ENCODE measurements at places on chromosomes 11 and 22.
A peak's percentile ranks its signal among the peaks of the same experiment; 100 is the strongest.

DNA sequence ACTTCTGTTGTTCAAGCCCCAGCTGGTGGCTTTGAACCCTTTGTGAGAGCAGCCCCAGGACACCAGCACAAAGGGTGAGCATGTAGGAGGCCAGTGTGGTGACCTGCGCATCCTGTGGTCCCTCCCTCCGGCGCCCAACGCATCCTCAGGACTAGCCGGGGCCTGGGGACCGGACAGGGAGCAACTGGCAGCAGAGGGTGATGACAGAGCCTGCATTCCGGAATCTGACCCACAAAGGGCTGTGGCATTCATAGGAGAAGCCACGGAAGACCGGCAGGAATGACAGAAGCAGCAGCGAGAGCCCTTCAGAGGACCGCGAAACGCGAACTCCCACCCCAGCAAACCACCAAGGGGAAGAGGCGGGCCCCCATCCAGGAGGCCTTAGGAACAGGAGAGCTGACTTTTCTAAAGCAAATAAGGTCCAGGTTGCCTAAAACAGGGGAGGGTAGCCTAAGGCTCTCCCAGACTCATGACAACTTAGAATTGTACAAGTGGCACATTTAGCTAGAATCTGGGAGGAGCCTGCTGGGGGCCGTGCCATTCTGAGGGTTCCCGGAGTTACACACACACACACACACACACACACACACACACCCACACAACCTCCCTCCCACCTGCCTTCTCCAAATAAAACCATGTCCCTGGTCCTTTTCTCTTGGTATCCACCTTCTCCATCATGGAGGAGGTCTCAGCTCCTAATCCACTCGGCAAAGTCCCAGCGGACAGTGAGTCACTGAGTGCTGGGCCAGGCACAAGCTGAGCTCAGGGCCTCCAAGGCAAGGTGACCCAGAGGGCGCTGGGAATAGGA lies 232.7 kb downstream of the CTTN start:
- DNase-seq = no peak

DNA sequence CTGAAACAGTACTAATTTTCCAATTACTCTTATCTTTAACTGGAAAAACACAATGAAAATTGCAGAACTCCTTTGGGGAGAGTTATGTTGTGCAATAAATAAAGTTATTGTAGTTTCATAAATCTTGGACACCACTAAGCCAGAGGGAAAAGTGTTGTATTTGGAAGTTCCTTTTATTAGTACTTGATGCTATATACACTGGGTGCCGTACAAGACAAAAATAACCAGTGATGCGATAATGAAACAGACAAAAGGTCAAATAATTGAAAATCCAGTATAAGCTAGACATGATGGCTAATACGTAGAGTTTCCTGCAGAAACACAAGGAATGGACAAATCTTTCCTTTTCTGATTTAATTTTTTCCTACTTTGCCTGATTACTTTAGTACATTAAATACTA lies 541.1 kb downstream of the ETS1 start:
- no peak for DNase-seq

GRCh38 chr11:8930456-8931175 lies 2.1 kb downstream of the C11orf16 start:
- no peak for DNase-seq

DNA sequence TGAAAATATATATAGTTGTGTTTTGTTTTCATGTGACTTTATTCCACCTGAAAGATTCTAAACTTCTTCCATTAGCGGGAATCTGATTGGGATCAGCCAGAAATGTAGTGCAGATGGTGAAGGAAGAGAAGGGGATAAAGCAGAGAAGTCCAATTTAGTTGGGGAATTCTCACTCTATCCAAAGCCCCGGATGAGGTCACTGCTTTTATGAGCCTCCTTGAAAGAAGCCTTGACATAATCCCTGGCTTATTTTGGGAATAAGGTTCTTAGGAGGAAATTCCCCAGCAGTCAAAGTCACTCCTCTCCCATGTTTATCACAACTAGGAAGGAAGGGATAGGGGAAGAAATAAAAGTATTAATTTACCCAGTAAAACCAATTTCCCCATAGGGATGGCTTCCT lies 41.1 kb downstream of the OSBP start:
- DNase-seq = no peak

DNA sequence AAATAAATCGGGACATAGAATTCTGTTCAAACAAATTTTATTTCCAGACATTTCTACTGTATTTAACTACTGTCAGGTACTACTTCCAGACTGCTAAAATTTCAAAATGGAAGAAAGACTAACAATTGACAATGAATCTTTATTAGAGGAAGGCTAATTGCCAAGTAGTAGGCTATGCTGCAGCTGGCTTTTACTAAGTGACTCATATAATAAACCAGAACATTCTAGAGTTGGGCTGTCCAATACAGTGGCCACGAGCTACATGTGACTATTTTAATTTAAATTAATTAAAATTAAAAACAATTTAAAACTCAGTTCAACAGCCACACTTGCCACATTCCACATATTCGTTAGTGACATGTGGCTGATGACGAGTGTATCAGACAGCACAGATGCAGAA lies 27.6 kb downstream of the CHKA start:
- no peak for DNase-seq

DNA sequence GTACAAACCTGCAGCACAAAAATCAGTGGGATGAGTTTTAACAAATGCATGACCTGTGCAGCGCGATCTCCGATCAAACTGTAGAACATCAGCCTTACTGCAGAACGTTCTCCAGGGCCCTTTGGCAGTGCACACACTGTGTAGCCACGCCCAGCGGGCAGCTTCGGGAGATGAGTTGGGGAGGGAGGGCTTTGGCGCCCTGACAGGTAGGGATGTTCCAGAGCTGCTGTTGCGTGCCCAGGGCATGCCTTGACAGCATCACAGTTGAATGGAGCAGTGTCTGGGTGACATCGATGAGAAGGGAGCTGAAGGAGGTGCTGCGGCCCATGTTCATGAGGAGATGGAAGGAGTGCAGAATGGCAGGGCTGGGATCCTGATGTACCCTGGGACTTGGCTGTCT lies 80.2 kb downstream of the TBC1D22A start:
- peak; percentile 69 for DNase-seq

GRCh38 chr22:38754751-38755154 lies 1.0 kb downstream of the SUN2 start:
- DNase-seq = no peak

GRCh38 chr11:12163181-12163941 lies 53.0 kb downstream of the MICAL2 start:
- no peak for DNase-seq

- DNase-seq = no peak
Measured at GRCh38 chr11:34252015-34252414, 105.8 kb downstream of the ABTB2 start.

DNA sequence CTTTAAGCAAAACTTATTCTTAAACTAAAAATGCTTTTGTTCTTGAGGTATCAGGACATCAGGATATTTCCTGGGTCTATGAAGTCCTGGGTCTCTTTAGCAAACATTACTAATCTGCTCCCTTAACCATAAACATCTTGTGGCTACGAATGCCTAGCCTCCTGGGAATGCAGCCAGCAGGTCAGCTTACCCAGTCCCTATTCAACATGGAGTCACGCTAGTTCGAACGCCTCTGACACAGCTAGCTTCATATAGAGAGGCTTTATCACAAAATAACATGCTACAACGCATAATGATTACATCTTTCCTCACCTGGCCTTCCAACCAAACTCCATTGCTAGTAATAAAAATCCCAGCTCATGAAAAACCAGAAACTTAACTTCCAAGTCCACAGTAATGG lies 17.5 kb upstream of the FIBIN start:
- DNase-seq = no peak

DNA sequence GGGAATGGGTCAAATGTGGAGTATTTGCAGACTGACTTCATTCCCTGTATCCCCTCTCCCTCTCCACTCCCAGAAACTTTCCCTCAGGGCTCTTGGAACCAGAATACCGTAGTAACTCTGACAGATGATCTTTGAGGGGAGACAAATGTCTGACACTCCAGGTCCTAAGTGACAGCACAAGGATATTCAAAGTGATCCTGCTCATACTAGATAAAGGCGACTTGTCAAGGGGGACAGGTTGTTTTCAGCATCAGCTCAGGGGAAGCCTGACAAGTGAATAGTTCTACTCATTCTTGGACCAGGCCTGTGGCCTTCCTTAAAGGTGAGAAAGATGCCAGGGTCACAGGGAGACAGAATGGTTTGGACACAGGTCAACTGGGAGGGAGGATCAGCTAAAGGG lies 92.8 kb downstream of the NXPE2 start:
- DNase-seq = no peak

GRCh38 chr11:76026281-76026680 lies 180.0 kb downstream of the WNT11 start:
- no peak for DNase-seq

DNA sequence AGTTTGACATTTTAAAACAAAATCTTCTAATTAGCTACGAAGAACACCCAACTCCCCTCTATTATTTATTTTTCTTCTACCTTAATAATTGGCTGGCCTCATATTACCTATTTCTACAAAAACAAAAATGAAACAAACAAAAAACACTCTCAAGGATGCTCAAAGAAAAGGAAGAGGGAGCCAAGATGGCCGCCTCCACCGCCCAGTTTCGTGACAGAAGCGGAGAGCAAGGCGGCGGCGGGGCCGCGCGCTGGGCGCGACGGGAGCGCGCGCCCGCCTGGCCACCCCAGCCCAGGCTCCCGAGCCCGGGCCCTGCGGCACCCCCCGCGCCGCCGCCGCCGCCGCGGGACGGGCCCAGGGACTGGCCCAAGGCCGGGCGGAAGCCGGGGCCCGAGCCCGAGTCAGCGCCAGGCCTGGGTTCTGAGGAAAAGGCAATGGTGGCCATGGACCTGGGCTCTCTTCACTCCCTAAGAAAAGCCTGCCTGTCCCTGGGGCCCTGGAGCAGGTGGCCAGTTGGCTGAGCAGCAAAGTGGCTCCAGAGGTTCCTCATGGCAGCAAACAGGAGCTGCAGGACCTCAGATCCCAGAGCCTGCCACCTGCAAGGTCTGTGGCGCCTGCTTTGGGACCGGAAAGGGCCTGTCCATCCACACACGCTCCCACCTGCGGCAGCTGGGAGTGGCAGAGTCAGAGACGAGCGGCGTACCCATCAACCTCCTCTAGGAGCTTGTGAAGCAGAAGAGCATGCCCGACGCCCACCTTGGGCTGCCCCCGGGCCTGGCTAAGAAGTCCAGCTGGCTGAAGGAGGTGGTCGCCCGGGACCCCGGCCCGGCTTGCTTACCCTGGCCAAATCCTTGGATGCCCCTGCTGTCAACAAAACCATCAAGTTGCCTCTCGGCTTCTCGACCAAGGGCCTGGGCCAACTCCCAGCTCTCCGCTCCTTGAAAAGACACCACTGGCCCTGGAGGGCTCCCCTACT lies 543.2 kb upstream of the CCDC179 start:
- DNase-seq = no peak

Measured in right lobe of liver (tissue), 6 donors.